Calu3 (cell line): ENCODE measurements at places on chromosomes 4 and X. TPM values are rescaled to one million over a fixed set of nuclear protein-coding genes. Genes with fewer than 3 reads are reported as not detected.

Gene GPR34
- not detected in 2 replicates for total RNA-seq

Gene TRIM60
- not detected in 2 replicates for total RNA-seq

Gene ANKRD50
- total RNA-seq: 22.9 and 24.3 TPM in 2 replicates

Gene CUL4B
- total RNA-seq: 32.8 and 35.2 TPM in 2 replicates

Gene F11
- 0.38 and 0.86 TPM in 2 replicates for total RNA-seq

Gene FGF13
- not detected in 2 replicates for total RNA-seq

Gene EVC
- not detected in 2 replicates for total RNA-seq

- no peak for DNase-seq
These were observed 213.6 kb downstream of the CBLL2 start for GRCh38 chrX:22486296-22486695.

- DNase-seq: no peak
These were observed 209.0 kb downstream of the HS6ST2 start for GRCh38 chrX:132749406-132749805.

GRCh38 chr4:82885410-82885809 lies 5.5 kb downstream of the SEC31A start:
- DNase-seq: no peak

DNA sequence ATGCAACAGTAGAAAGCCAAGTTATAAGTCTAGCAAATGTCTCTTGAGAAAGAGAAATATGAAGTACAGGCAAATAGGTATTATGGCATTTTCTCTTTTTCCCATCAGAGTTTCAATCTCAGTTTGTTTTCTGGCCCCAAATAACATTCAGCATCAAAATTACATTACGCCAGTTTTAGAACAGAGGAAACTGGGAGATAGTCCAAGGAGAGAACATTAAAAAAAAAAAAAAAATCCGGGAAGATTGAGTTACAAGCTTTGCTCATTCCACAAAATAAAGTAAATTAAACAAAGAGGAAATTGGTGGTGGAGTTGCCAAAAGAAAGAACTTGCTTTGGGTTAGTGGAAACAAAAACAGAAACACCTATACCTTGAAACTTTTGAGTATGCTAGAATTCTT lies 50.4 kb upstream of the IL13RA2 start:
- DNase-seq: no peak

GRCh38 chr4:151917145-151917734 lies 156.4 kb upstream of the GATB start:
- DNase-seq: no peak

- peak; percentile 80 for DNase-seq
These were observed at the start of gene FAM47E for GRCh38 chr4:76251441-76252270. FAM47E (plus strand) TSS chr4:76251721; CDS start chr4:76251747, 26 bp downstream.

GRCh38 chr4:123453061-123453680 lies 56.6 kb downstream of the SPRY1 start:
- DNase-seq: no peak

GRCh38 chrX:13474164-13474516 lies 95.3 kb upstream of the EGFL6 start:
- DNase-seq: no peak

- no peak for DNase-seq
These were observed 3.8 kb downstream of the SLITRK2 start for GRCh38 chrX:145821291-145821897.

GRCh38 chrX:140701480-140701879 lies 8.1 kb upstream of the LINC00632 start:
- DNase-seq: no peak

GRCh38 chr4:75398501-75398900 lies 115.7 kb downstream of the RCHY1 start:
- no peak for DNase-seq

DNA sequence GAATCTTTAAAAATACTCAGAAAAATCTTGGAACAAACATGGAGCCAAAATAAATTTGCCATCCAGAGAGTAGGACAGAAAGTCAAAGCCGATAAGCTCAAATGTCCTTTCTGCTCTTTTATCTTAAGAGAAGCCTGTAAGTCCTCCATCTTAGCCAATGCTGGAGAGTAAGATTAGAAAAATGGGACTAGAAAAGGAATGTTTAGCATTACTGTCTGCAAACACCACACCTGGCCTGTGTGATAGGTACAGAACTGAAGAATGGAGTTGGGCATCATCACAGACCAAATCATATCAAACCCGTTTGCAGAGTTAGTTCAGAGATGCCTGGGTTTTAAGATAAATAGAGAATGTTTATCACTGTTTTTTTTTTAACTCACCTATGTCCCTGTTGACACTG lies 10.5 kb upstream of the SLC39A8 start:
- DNase-seq: no peak
